ENCODE measurements at places on chromosomes 6 and 20.
A peak's percentile ranks its signal among the peaks of the same experiment; 100 is the strongest.

GRCh38 chr20:19993958-19994669, 23.0 kb upstream of the NAA20 start:
- no peak for DNase-seq

- no peak for DNase-seq
Measured at GRCh38 chr20:63138855-63139341, 77.0 kb downstream of the YTHDF1 start.

DNA sequence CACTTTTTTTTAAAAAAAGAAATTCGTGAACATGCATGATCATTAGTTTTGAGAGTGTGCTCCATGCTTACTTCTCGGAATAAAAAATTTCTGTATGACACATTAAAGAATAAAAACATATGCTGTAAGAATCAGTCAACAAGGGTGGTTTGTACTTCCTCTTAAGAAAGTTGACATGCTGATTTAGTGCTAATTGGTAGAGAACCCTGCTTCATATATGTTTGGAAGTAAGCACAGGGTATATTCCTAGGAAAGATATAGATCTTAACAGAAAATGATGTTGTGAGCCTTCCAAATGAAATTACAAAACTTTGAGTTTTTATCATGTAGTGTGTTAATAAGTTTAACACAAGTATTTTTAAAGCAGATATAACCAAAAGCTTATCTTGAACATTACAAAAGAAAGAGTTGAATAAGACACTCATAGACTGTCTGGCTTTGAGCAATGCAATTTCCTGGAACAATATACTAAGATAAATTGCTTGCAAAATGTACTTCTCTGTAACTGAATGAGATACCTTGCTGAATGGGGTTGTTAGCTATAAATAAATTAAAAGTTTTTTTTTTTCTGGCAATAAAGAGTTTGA, 13.8 kb upstream of the VIP start:
- DNase-seq, result no peak

- DNase-seq, result no peak
Measured at GRCh38 chr6:157172231-157172701, 151.1 kb downstream of the TMEM242 start.

- no peak for DNase-seq
Measured at GRCh38 chr20:19259141-19259591, 46.7 kb downstream of the SLC24A3 start.

DNA sequence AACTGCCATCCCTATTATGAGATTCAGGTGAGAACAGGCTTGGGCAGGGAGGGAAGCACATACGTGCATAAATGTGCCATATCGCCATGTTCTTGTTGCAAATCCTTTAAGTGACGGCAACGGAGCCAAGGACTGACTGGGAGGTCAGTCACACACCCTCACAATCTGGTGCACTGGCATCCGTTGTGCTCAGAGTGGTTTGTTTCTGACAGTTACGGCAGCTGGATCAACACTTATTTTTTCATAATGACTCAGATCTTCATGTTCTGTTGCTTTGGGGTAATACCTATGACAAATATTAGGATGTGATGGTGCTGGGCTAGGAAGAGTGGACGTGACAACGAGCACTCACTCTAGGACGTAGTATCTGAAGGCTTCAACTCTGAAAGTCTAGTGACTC, 56.2 kb upstream of the PREP start:
- DNase-seq, result no peak

GRCh38 chr20:36454698-36455427, 86.5 kb upstream of the MYL9 start:
- peak; percentile 64 for DNase-seq

GRCh38 chr6:20653085-20653479, 118.8 kb downstream of the CDKAL1 start:
- DNase-seq, result no peak

GRCh38 chr6:41275489-41275888, 11.0 kb downstream of the TREM1 start:
- DNase-seq, result no peak

GRCh38 chr6:163352011-163352685, 62.4 kb upstream of the QKI start:
- DNase-seq, result no peak

DNA sequence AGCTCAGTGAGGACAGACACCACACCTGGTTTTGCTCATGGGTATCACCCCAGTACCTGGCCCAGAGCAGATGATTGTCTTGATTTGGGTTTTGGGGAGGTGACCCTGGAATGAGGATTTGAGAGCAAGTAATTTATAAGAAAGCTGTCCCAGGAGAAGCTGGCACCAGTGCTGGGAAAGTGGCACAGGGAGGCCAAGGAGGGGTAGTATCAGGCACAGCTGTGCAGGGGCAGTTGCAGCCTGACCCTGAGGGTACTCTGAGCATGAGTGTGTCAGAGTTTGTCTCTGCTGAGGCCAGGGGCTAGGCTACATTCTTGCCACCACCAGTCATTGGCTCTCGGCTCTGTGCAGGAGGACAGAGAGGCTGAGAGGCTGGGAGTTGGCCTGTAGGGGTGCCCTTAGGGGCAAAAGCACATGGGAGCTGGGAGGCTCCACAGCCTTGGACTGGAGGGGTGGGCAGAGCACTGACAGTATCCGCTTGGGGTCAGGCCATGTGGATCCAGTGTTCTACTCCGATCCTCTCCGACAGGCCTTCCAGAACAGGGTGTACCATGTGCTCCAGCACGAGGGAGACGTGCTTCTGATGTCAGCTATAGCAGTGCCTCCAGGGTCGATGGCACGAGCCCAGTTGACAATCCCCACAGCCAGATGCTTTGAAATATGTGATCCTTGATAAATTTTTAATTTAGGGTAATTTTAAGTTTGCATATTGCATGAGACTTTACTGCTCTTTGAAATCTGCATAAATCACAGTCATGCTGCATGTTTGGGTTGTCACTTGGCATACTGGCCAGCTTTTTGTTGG, 121.3 kb downstream of the PHACTR3 start:
- no peak for DNase-seq

GRCh38 chr20:38441916-38442315, 6.8 kb upstream of the SNHG17 start:
- no peak for DNase-seq

- DNase-seq, result no peak
Measured at GRCh38 chr6:118101220-118101619, 194.2 kb downstream of the SLC35F1 start.

DNA sequence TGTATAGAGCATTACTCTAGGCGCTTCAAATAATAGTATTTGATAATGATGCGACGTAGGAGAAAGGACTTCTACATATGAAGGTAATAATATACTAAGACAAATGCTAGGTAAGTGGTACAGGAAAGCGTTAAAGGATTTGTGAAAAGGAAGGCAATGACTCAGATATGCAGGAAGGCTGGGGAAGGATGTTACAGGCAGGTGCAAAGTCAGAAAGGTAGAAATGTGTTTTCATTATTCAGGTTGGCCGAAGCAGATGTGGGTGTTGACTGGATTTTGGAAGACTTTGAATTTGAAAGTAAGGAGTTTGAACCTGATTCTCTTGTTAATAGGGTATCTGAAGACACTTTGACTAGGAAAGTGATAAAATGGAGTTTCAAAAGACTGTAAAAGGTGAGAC, 51.0 kb downstream of the STK4 start:
- DNase-seq, result no peak

GRCh38 chr6:149694921-149695320, 23.0 kb downstream of the LATS1 start:
- DNase-seq, result no peak

DNA sequence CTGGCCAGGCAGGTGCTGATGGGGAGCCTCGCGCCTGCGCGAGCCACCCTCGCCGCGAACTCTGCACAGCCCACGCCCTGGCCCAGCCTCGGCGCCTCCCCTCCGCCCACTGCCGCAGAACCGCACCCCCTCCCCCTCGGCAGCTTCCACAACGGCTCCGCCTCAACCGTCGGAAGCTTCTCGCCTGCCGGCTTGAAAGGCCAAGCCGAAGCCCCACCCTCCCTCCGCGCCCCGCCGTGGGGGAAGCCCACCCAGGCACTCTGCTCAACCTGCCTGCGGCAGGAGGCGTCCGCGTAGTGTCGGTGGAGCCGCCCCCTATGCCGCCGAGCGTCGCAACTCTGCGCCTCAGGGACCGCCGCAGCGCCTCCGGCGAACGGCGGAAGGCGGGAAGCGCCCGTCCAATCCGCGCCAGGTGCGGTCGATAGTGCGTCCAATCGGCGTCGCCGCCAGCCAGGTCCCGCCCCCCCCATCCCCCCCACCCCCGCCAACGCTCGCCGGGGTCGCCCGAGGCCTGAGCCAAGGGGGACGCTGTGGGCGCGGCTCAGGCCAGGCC, at the start of gene SYCP2:
SYCP2 (minus strand) TSS at position 342 of the 553 bp plus-strand sequence. CDS start 11,224 bp downstream, outside the sequence.
- no peak for DNase-seq
